ENCODE measurements at places on chromosomes 2 and 18.

- DNase-seq, result no peak
Observed at GRCh38 chr18:78790511-78790910, 189.1 kb upstream of the SALL3 start.

DNA sequence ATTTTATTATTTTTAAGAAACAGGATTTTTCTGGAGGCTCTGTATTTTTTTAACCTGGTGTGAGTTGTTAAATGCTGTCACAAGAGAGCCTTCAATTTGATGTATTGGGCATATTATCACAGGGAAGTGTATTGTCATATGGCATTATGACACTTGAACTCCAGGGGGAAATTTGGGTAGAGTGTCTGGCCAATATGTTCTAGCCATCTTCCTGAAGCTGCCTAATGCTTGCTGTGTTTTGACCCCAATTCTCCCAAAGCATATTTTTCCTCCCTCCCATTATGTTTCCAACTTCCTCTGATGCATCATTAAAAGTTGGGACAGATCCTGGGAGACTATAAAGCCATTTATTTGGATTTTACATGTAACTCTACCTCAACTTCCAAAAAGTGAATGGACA lies 214.1 kb upstream of the SESTD1 start:
- no peak for DNase-seq

DNA sequence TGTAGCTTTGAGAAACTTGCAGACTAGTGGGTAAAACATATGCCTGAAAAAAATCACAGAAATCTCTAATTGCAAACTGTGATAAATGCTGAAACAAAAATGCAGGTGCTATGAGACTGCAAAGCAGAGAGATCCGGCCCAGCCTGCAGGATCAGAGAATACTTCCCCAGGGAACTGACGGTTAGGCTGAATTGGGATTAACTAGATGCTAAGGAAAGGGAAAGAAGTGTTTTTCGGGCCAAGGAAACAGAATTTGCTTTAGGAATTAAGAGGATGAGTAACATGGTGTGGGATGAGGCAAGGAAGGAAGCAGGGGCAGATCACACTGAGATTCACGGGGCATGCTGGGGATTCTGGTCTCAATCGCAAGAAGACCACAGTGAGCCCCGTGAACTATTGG lies 71.5 kb downstream of the OSBPL6 start:
- DNase-seq, result no peak

GRCh38 chr2:44537264-44537663 lies 175.5 kb downstream of the CAMKMT start:
- DNase-seq, result no peak

DNA sequence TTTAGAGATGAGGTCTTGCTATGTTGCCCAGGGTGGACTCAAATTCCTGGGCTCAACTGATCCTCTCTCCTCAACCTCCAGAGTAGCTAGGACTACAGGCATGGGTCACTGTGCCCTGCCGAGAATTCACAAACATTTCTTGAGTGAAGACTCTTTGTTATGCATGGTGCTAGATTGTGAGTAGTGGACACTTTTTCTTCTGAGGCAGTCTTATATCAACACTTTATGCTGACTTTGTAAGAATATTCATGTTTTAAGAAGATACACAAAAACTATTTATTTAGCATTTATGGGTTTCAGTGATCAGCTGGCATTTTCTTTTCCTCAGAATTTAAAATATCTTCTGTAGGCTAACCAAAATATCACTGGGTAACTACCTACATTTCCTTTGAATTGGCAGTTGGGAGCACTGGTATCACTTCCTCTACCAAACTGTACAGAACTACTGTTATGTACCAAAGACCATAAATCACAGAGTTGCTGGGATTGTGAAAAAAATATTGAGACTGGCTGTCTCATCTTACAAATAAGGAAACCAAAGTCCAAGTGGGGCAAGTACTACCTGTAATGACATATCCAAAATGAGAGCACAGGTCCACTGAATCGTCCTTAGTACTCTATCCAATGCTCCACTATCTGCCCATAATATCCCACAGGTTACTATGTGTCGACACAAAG lies 34.0 kb downstream of the DOCK10 start:
- DNase-seq, result no peak

All from SK-N-SH (cell line).